ENCODE measurements at places on chromosomes 13 and 19.

GRCh38 chr19:16885166-16885565 is 3.6 kb upstream of the F2RL3 start:
- H3K27me3 ChIP-seq = no peaks in the 10 kb centered on the region
- H3K27ac ChIP-seq = no peak overlapping the region
- H3K36me3 ChIP-seq = peaks cover 2% of the 10 kb centered on the region
- DNase-seq = no peak
- H3K4me3 ChIP-seq = no peak overlapping the region

GRCh38 chr13:60396783-60397703 is at the start of gene TDRD3:
TSS of gene TDRD3 (plus strand) at chr13:60397220. CDS start at chr13:60397365, 145 bp downstream.
- peak; percentile 72 for DNase-seq
- peak within 1 kb of the TSS; percentile 82 for H3K27ac ChIP-seq
- no peaks in the 10 kb centered on the region for H3K27me3 ChIP-seq
- peaks cover 10% of the 10 kb centered on the region for H3K4me1 ChIP-seq
- H3K4me3 ChIP-seq = peak within 1 kb of the TSS; percentile 60
- no peaks in the 10 kb centered on the region for H3K36me3 ChIP-seq

DNA sequence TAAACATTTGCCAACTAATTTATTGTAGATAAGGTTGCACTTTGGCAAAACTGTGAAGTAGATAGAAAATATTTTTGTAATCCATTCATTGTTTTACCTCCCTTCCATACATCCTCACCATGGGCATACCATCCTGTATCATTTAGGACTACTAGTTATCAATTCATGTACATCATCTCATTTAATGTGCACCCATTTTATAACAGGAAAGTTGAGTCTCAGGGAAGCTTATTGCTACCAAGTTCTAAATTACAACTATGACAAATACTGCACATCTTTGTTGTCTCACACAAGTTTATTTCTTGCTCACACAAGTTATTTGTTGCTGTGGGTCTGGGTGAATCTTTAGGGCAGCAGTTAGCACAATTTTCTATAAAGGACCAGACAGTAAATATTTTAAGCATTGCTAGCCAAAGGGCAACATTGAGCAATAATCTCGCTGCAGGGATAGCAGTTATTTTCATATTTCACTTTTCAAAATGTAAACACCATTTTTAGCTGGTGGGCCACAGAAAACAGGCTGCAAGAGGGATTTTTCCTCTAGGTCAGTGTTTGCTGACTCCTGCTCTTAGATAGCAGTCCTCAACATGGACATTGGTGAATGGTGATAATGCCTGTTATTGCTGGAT is 276.5 kb downstream of the GPC6 start:
- H3K4me3 ChIP-seq = no peak overlapping the region
- DNase-seq = no peak
- no peaks in the 10 kb centered on the region for H3K36me3 ChIP-seq
- no peaks in the 10 kb centered on the region for H3K27me3 ChIP-seq

DNA sequence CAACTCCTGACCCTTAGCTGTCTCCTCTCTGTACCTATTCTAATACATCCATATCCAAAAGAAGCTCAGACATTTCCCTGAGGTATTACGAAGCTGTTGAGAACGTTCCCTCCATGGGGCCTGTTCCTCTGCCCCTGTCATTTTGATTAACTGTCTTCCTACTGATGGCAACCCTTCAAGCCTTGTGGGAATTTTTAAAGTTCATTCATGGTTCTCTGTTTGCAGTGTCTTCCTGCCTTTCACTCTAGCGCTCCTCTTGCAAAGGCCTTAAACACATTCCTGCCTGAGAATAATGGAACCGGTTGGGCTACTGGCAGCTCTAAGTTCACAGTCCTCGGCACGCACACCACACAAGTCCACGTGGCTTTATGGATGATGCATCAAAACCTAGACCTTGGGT is 66.1 kb downstream of the LHFPL6 start:
- H3K4me3 ChIP-seq = no peak overlapping the region
- H3K27ac ChIP-seq = no peak overlapping the region
- H3K36me3 ChIP-seq = no peaks in the 10 kb centered on the region

Measured in RWPE2 (cell line).